ENCODE measurements at places on chromosomes 3 and 15. TPM values are rescaled to one million over a fixed set of nuclear protein-coding genes. Genes with fewer than 3 reads are reported as not detected.

DNA sequence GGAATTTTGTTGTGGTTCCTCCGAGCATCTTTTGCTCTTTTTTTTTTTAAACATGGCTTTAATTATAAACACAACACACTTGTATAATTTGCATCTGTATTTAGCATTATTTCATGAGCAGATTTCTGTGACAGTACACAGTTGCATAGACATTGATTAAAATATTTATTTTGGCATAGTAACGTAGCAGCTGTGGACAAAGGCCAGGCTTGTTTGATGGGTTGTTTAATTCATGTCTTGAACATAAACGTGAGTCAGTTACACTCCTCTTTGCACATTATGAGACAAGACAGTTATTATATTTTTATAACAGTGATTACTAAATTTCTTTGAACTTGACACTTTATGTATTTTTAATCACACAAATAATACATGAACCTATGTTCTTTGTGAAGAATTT, 182.5 kb downstream of the CACNA2D3 start:
- H3K36me3 ChIP-seq: no peaks in the 10 kb centered on the region
- no peaks in the 10 kb centered on the region for H3K27me3 ChIP-seq
- H3K27ac ChIP-seq: no peak overlapping the region
- no peaks in the 10 kb centered on the region for H3K4me1 ChIP-seq
- no peak overlapping the region for H3K4me3 ChIP-seq

DNA sequence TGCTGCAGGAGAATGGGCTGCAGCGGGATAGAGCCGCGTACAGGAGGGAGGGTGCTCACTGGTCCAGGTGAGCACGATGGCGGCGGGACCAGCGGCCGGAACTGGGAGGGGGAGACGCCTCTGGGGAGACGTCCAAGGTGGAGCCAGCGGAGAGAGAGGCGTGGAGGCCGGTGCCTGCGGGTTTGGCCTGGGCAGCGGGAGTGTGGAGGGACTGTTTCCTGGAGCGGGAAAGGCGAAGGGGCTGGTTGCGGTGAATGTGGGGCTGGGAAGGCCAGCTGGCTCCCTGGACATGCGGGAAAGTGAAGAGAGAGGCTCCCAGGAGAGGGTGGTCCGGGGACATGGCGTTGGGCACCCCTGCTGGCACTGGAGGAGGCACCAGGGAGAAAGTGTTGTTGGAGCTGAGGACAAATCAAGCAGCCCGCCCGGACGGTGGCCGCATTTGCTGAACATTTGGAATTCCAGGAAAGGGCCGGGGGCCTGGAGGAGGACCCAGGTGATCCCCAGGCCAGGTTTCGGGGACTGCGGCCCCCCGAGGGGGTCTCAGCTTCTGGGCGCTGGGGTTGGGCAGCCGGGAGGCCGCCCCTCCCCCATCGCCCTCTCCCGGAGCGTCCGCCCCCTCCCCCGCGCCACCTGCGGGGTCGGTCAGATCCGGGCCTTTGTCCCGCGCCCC, 34.3 kb downstream of the DNAJB8 start:
- H3K27me3 ChIP-seq: peaks cover 51% of the 10 kb centered on the region
- DNase-seq: no peak
- H3K4me3 ChIP-seq: peak overlapping the region; percentile 33
- no peaks in the 10 kb centered on the region for H3K36me3 ChIP-seq
- H3K4me1 ChIP-seq: peaks cover 6% of the 10 kb centered on the region

GRCh38 chr3:71119171-71119570, 464.4 kb downstream of the FOXP1 start:
- no peaks in the 10 kb centered on the region for H3K36me3 ChIP-seq
- no peaks in the 10 kb centered on the region for H3K27me3 ChIP-seq
- no peak overlapping the region for H3K27ac ChIP-seq
- H3K4me3 ChIP-seq: no peak overlapping the region

DNA sequence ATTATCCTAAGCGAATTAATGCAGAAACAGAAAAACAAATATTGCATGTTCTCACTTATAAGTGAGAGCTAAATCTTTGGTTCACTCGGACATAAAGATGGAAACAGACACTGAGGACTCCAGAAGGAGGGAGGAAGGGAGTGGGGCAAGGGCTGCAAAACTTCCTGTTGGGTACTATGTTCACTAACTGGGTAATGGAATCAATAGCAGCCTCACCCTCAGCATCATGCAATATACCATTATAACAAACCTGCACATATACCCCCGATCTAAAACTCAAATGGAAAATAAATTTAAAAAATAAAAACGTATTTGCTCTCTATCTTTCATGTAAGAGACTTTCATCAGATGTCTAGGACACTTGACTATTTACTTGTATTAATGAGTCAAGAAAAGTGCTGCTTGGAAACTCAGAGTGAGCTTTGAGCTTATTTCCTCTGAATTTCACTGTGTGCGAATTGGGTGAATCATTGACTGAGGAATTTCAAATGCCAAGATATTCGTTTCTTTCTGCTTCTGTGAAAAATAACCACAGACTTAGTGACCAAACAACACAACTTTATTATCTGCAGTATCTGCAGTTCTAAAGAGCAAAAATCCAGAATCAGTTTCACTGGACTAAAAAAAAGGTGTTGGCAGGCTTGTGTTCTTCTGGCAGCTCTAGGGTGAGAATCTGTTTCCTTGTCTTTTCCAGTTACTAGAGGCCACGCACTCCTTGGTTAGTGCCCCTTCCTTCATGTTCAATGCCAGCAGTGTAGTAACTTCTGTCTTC, 18.4 kb downstream of the TM4SF18 start:
- no peaks in the 10 kb centered on the region for H3K27me3 ChIP-seq
- H3K4me1 ChIP-seq: peaks cover 3% of the 10 kb centered on the region
- no peak overlapping the region for H3K4me3 ChIP-seq

GRCh38 chr15:32956711-32957110, 237.8 kb downstream of the FMN1 start:
- no peaks in the 10 kb centered on the region for H3K36me3 ChIP-seq
- no peak overlapping the region for H3K4me3 ChIP-seq
- peaks cover 16% of the 10 kb centered on the region for H3K4me1 ChIP-seq
- H3K27ac ChIP-seq: no peak overlapping the region
- H3K27me3 ChIP-seq: no peaks in the 10 kb centered on the region

DNA sequence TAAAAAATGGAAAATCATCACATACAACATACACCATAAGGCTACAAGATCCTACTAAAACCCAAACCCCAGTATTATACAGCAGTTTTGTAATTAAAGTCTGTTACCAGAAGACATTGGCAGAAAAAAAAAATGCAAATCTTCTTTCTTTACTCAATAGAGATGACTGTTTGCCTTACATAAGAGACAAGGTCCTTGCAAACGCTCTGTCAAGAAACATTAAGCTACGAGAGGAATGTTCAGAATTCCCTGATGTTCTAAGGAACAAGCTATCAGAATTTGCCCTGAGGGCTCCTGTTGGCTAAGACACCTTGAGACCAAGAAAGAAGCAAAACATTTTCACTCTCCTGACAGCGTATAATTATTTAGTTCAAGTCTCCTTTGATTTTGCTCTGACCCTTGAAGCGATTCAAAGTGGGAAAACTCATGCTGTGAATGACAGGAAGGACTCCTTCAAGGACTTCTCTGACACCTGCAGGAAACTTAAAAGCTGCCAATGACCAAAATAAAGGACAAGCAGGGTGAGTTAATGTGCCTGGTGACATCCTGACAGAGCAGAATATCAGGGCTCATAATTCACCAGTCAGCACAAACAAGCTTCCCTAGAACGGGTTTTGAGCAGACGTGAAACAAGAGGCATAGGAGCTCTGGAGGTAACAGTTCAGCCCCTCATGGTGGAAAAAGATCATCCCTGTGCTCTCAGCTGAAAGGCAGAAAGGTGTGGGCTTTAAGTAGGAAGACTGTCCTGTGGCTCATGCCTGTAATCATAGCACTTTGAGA, 2.5 kb downstream of the SCAMP2 start:
- no peaks in the 10 kb centered on the region for H3K36me3 ChIP-seq
- H3K27me3 ChIP-seq: no peaks in the 10 kb centered on the region
- H3K4me1 ChIP-seq: no peaks in the 10 kb centered on the region

- H3K27ac ChIP-seq: no peak overlapping the region
- no peak overlapping the region for H3K4me3 ChIP-seq
- H3K27me3 ChIP-seq: no peaks in the 10 kb centered on the region
- peaks cover 70% of the 10 kb centered on the region for H3K36me3 ChIP-seq
- H3K4me1 ChIP-seq: no peaks in the 10 kb centered on the region
These were observed 11.1 kb downstream of the RUVBL1 start for GRCh38 chr3:128112357-128112968.

GRCh38 chr3:125271127-125271526, 58.6 kb upstream of the SLC12A8 start:
- no peaks in the 10 kb centered on the region for H3K36me3 ChIP-seq
- H3K4me1 ChIP-seq: peaks cover 6% of the 10 kb centered on the region
- no peak for DNase-seq
- H3K27me3 ChIP-seq: no peaks in the 10 kb centered on the region

GRCh38 chr15:61798631-61799030, 261.6 kb downstream of the VPS13C start:
- no peaks in the 10 kb centered on the region for H3K4me1 ChIP-seq
- no peaks in the 10 kb centered on the region for H3K36me3 ChIP-seq
- H3K27me3 ChIP-seq: no peaks in the 10 kb centered on the region
- no peak overlapping the region for H3K4me3 ChIP-seq

GRCh38 chr3:10198761-10199649, 34.3 kb downstream of the IRAK2 start:
- H3K4me3 ChIP-seq: no peak overlapping the region
- DNase-seq: no peak
- H3K27me3 ChIP-seq: no peaks in the 10 kb centered on the region
- H3K27ac ChIP-seq: no peak overlapping the region

GRCh38 chr3:124174910-124175874, 183.3 kb upstream of the ROPN1 start:
- H3K27ac ChIP-seq: no peak overlapping the region
- no peaks in the 10 kb centered on the region for H3K36me3 ChIP-seq
- DNase-seq: no peak
- no peaks in the 10 kb centered on the region for H3K27me3 ChIP-seq
- H3K4me1 ChIP-seq: no peaks in the 10 kb centered on the region

- H3K27ac ChIP-seq: no peak overlapping the region
- peaks cover 3% of the 10 kb centered on the region for H3K4me1 ChIP-seq
- no peak for DNase-seq
- H3K4me3 ChIP-seq: no peak overlapping the region
- no peaks in the 10 kb centered on the region for H3K27me3 ChIP-seq
These were observed 391.6 kb upstream of the PROK2 start for GRCh38 chr3:72176537-72177041.

Gene CSPG5
- 2.7 TPM for polyA plus RNA-seq

Gene KIF9
- polyA plus RNA-seq: 5.0 TPM

Gene DUOXA2
- polyA plus RNA-seq: 0.05 TPM

Gene CCR3
- not detected for polyA plus RNA-seq

Gene DLG1
- polyA plus RNA-seq: 10.5 TPM
